ENCODE measurements at places on chromosomes 7 and 10. TPM values are rescaled to one million over a fixed set of nuclear protein-coding genes. Genes with fewer than 3 reads are reported as not detected.

The COL13A1 gene
- polyA plus RNA-seq = 0.95 TPM

The WDFY4 gene
- polyA plus RNA-seq = 0.43 TPM

The TMEM209 gene
- 4.2 TPM for polyA plus RNA-seq

The TMEM225B gene
- polyA plus RNA-seq = 0.96 TPM

The FBXW4 gene
- 31.1 TPM for polyA plus RNA-seq

The LYZL2 gene
- polyA plus RNA-seq = not detected

The GRID2IP gene
- 0.44 TPM for polyA plus RNA-seq

The ANKRD61 gene
- polyA plus RNA-seq = not detected

The GIMAP8 gene
- 1.8 TPM for polyA plus RNA-seq

The DYDC2 gene
- 0.34 TPM for polyA plus RNA-seq

The TEX36 gene
- not detected for polyA plus RNA-seq

The ZMIZ2 gene
- 66.6 TPM for polyA plus RNA-seq

The ZNF107 gene
- 2.5 TPM for polyA plus RNA-seq

The TMEM178B gene
- polyA plus RNA-seq = 0.21 TPM

The UCMA gene
- not detected for polyA plus RNA-seq

The CDK6 gene
- polyA plus RNA-seq = 2.2 TPM

The ZNF425 gene
- 1.5 TPM for polyA plus RNA-seq

The ZNF138 gene
- 6.9 TPM for polyA plus RNA-seq

The ACSM6 gene
- polyA plus RNA-seq = not detected

The CFAP70 gene
- polyA plus RNA-seq = 0.60 TPM

The MRLN gene
- polyA plus RNA-seq = not detected

The ATP6V0E2 gene
- 9.8 TPM for polyA plus RNA-seq

The CFAP58 gene
- 0.11 TPM for polyA plus RNA-seq

The LRGUK gene
- polyA plus RNA-seq = 0.14 TPM

The HACD1 gene
- 9.3 TPM for polyA plus RNA-seq

The IRF5 gene
- 14.5 TPM for polyA plus RNA-seq

The BZW2 gene
- 47.9 TPM for polyA plus RNA-seq

Data from esophagus (tissue), 2 donors.